HS-5 (cell line): ENCODE measurements at places on chromosomes 1 and 21.

DNA sequence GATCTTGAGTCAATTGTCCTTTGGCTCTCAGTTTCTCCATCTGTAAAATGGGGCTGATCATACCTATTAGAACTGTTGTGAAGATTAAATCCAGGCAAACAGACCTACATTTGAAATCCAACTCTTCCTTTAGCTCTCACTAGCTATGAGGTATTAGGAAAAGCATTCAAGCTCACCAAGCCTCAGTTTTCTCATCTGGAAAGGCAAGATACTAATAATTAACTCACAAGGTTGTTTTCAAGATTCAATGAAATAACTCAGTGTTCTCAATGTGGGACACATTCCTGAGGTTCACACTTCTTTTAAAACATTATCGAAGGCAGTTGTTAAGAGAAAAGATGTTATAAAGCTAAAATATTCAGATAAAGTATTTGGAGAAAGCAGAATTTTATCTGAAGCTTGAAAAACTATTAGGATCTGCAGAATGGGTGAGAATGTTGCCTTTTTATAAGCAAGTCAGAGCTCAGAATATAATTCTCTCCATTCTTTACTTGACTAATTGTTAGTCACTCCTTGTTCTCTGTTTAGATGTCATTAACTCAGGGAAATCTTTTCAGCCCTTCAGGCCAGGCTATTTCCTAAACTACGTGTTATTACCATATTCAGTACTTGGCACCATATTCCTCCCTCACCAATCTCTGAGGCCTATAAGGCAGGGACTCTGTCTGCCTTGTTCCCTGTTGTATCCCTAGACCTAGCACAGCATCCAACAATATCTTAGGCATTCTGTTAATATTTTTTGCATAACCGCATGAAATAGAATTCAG lies 72.0 kb upstream of the VAV3 start:
- no peak for DNase-seq

DNA sequence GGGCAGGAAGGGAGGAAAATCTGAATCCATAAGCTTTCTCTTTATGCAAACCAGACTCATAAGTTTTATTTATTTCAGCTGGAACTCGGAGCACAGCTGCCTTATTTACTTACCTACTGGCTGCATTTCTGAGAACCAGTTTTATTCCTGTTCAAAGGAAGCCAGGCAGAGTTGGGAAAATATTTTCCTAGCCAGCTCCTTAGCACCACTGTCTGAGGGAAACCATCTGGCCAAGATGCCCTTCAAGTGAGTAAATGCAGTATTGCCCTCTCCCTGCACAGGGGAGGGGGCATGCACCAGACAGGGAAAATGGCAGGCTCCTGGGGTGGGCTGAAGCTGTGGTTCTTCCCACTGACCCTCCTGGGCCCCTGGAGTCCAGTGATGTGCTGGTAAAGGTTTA lies 28.9 kb upstream of the FMOD start:
- no peak for DNase-seq

DNA sequence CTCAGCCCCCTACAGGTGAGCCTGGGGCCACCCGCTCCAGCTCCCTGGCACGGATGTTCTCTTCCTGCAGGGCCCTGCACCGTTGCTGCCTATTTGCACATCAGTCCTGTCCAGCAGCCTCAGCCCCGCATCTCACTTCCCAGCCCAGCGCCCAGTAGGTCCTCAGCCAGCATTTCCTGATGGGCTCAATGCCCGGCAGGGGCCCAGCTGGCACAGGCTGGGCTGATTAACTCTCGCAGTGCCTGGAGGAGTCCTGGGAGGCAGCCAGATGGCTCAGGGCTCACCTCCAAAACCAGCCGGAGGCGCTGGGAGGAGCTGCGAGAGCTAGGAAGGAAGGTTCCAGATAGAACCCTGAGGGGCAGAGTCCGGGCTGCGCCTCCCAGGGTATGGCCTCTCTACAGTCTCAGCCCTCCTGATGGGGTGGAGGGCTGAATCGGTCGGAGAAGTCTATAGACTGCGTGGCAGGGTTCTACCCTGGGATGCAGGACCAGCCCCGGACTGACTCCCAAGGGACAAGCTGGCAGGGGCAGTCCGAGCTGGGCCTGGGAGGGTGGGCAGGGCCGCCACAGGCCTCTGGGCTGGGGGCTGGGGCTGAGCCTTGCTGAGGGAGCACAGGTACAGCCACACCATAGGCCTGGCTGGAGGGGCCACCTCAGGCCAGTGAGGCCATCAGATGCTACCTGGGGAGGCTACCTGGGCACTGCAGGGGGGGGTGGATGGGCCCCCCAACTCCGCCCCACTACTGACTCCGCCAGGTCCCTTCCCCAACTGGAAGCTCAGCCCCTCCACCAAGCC lies 19.2 kb upstream of the CLSTN1 start:
- no peak for DNase-seq

DNA sequence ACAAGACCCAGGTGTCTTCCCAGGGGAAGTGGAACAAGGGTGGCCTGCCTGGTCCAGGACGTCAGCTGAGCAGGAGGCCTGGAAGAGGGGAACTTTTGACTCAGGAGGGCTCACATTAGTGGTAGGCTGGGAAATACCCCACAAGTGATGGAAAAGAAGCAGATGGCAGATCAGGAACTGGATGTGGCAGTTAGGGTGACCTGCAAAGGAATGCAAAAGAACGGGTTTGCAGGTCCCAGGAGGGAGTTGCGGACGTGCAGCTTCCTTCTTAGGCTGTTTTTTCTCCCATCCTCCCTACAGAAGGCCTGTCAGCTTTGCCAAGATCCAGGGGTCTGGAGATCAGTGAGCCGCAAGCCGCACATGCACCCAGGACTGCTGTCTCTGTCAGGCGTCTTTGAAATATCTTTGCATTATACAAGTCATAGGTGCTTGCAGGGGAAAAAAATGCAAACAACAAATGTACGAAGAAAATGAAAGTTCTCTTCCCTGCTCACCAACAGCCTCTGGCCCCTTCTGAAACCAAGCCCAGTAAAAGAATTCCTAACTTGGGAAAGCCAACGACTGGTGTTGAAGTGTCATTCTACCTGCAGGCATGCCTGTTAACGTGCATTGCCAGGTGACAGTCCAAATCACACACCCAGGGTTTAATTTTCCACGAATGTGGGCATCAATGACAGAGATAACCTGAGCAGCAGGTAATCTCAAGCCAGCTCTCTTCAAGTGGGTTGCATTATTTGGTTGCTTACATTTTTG lies 34.4 kb downstream of the NENF start:
- DNase-seq: no peak

- no peak for DNase-seq
Measured at GRCh38 chr1:188364927-188365449, 1536.2 kb downstream of the PLA2G4A start.

GRCh38 chr1:34681480-34682451 lies 73.1 kb upstream of the GJB5 start:
- peak; percentile 8 for DNase-seq

- DNase-seq: no peak
Measured at GRCh38 chr1:175118375-175119367, 51.0 kb downstream of the TNN start.

DNA sequence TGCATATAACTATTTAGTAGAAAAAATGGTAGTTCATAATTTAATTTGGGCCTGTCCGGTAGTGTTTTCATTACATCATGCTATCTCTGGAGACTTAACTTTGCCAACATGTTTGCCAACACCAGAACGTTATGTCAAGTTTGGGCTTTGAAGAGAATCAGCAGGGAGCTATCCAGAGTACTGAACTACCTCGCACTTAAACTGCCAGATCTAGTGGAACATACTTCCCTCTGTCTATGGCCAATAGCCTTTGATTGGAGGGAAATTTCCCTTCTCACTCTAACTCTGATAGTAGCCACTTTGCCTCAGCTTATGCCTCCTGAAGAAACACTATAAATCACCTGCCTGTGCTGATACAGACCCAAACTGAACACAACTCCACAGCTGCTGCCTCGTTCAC lies 10.0 kb downstream of the LRRC53 start:
- DNase-seq: peak; percentile 3

DNA sequence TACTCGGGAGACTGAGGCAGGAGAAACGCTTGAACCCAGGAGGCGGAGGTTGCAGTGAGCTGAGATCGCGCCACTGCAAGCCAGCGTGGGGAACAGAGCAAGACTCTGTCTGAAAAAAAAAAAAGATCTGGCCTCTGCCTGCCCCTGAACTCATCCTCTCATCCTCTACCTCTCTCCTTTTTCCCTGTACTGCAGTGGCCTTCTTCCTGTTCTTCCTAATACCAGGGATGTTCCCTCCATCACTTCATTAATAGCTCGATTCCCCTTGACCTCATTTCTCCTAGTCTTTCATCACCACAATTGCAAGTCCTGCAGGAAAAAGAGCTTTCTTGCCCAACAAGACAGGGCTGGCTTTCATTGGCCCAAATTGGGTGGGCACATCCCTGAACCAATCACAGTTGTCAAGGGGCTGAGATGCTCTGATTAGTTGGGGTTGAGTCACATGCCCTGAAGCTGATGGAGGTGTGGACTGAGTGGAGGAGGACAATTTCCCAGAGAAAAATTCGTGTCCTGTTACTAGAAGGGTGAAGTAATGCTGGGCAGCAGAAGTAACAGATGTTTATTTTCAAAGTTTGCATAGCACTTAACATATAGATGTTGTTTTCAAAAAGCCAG lies 86.8 kb upstream of the PUM1 start:
- peak; percentile 84 for DNase-seq

DNA sequence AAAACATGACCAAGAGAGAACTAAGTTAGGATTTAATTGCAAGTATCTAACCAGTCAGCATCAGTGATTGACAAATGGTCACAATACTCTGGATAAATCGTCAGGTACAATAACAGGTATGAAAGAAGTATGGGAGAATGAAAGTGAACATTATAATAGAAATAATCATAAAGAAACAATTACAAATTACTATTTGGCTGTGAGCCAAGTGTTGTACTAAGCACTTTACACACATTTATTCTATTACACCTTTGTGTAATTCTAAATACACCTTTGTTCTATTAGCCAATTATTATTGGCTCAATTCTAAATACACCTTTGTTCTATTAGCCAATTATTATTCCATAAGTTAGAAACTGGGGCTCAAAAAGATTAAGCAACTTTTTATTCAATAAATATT lies 114.7 kb downstream of the KCNH1 start:
- DNase-seq: no peak

DNA sequence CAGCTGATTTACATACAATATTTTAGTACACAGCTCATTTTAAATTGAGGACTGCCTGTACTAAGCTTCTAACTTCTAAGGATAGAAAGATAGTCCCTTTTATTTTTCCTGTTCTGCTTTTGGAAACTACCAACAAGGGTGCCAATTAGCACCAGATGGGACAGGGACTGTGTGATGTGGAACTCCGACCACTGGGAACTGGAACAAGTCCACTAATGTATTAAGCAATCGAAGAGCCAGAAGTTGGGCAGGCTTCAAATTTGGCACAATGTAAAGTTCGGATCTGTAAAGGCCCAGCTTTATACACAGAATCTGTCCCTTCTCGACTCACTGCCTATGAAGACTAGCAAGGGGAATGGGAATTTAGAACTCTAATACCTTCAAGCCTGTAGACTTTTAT lies 149.3 kb downstream of the ZC3H11B start:
- DNase-seq: no peak

- DNase-seq: no peak
Measured at GRCh38 chr1:145730900-145731299, 11.6 kb downstream of the CD160 start.

DNA sequence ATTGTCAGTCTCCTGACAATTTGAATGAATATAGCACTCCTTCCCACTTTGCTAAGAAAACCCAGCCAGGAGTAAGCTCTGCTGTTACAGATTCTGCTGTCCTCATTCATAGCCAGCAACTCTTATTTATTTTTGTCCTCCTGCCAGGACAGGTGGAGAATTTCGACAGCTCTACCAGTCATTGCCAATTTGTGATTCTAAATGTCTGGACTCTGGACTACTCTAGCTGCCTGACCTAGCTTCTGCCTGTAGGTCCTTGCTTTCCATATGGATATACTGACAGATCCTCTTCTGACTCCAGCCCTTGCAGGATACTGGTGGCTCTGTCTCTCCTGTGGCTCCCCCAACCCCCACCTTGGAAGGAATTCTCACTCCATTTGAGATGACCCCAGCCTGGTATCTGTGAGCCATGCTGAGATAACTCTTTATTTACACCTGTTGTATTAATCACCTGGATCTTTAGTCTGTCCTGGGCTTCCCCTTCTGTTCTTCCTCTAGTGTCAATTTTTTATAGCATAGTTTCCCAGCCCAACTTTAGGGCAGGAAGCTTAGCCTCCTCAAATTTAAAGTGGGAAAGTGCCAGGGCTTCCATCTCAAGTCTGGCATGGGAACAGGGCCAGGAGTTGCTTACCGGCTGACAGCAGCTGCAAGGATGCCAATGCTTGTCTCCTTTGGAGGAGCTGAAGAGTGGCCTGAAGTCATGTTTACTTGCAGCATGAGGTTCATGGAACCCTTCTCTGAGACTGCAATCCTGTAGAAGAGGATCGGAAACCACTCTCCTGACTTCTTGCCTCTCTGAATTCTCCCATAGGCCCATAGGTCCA lies 6.7 kb downstream of the PM20D1 start:
- DNase-seq: no peak

DNA sequence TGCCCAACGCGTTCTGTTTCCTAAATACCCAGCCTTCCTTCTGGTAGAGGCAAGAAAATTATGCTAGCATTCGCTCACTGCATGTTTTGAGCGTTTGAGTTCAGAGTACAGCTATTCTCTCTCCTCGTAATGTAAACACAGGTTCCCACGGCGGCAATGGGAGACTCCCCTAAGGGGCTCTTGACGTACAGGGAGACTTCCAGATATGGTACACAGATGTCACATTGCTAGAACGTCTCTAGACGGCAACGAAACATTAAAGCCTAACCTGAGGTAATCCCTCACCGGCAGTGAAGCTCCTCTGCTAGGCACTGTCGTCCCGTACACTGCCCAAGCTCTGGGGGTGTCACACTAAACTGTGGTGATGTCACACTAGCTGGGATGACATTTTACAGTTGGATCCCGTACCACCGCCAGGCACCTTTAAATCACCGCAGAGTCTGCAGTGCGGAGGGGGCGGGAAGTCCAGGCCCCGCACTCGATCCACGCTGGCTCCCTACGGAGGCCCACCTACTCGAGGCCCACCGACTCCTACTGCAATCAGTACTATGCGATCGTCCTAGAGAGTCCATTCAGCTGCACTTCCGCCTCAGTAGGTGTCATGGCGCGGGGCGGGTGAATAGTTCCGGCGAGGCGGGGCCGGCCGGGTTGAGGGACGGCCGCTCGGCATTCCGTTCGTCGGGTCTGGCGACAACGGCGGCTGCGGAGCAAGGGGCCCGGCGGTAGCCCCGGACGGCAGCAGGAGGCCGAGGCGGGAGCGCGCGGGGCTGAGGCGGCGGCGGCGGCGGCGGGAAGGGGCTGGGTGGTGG lies at the start of gene HIPK1:
TSS of gene HIPK1 (plus strand) at position 384 of the 809 bp plus-strand sequence.
- no peak for DNase-seq

GRCh38 chr21:36547464-36547863 lies 67.5 kb upstream of the CLDN14 start:
- DNase-seq: no peak

- DNase-seq: no peak
Measured at GRCh38 chr1:156709031-156709430, 3.6 kb upstream of the CRABP2 start.

GRCh38 chr1:243525085-243525487 lies 269.2 kb downstream of the SDCCAG8 start:
- DNase-seq: peak; percentile 61

- no peak for DNase-seq
Measured at GRCh38 chr1:73711089-73711488, 486.9 kb downstream of the LRRIQ3 start.
